ENCODE measurements at places on chromosomes 11 and 22.

- DNase-seq: no peak
Measured at GRCh38 chr22:45468872-45469271, 33.8 kb upstream of the FBLN1 start.

- no peak for DNase-seq
Measured at GRCh38 chr22:20574920-20575353, 67.5 kb downstream of the MED15 start.

- no peak for DNase-seq
Measured at GRCh38 chr22:43897751-43898261, 6.0 kb upstream of the PNPLA5 start.

- no peak for DNase-seq
Measured at GRCh38 chr11:107682572-107682971, 29.3 kb downstream of the SLN start.

- DNase-seq: no peak
Measured at GRCh38 chr11:15937601-15938120, 418.7 kb downstream of the SOX6 start.

DNA sequence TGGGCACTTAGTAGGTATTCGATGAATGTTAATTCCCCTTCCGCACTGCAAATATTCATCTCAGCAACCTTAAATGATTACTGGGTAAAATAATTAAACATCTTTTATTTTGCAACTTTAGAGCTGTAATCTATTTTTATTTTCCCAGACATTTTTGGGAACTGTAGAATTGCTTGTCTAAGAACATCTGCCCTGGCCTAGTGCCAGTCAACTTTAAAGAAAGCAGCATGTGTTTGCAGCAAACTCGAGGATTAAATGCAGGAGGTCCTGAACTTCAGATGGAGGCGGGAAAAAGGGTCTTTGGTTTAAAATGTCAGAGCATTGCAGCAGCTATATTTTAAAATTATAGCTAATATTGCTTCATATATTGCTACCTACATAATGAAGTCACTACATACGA lies 190.0 kb downstream of the PGR start:
- DNase-seq: no peak

- no peak for DNase-seq
Measured at GRCh38 chr11:16001899-16002426, 354.4 kb downstream of the SOX6 start.

DNA sequence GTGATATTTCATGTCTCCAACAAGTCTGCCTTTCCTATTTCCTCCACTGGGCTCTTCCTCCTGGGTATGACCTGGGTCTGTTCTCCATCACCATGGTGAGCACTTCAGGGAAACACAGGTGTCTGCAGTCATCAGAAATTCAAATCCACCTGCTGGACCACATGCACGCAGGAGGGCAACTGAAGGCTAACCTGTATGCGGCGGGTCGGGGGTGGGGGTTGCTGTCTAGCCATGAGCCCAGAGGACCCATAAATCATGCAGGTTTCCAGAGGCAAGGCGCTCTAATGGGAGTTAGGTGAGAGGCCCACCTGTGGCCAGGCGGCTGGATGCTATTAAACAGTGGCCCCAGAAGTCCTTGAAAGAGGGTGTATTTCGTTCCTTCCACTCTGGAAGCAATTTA lies 11.1 kb upstream of the PAMR1 start:
- DNase-seq: no peak

- DNase-seq: no peak
Measured at GRCh38 chr11:2652333-2653197, 47.2 kb downstream of the KCNQ1OT1 start.

DNA sequence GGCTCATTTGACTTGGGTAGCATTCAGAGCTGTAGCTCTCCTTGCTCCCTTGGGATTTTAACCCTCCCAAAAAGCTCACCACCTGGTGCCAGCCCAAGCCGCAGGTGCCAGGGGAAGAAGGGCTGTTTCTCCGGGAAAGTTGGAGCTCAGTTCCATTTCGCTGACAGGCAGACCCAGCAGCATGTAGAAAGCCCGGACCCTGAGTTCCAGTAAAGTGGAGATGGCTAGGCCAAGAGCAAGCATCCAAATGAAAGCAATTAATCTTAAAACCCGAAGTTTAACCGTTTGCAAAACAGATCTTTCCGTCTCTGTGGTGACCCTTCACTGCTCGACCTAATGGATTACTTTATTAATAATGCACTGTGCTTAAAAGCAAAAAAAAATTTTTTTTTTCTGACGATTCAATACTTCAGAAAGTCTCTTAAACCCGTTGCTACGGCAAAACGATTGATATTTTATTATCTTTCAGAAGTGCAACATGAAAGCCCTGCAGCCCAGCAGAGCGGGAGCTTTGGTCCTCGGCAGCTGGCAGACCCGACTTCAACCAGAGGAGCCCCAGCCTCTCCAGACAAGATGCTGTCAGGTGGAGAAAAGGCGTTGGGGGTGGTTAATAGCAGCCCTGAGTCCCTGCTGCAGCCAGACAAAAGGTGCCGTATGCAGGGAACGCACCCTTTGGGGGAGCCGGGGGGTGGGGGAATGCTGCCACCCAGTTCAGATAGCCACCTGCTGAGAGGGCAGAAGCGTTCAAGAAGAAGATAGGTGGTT lies 3.3 kb downstream of the LMO1 start:
- DNase-seq: no peak

DNA sequence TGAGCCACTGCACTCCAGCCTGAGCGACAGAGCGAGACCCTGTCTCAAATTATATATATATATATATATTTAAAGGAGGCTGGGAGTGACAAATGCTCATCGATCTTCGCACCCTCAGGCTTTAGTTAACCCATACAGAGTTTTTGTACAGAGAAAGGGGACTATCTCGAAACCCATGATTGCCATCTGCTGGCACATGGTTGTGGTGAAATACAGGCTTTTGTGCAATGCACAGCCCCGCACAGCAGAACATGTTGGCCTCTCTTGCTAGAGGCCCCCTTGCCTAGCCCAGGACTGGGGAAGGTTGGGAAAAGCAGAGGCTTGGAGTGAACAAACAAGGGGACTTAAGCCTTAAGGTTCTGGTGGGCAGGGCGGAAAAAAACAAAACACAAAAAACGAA lies 3.6 kb downstream of the MYBPC3 start:
- no peak for DNase-seq

DNA sequence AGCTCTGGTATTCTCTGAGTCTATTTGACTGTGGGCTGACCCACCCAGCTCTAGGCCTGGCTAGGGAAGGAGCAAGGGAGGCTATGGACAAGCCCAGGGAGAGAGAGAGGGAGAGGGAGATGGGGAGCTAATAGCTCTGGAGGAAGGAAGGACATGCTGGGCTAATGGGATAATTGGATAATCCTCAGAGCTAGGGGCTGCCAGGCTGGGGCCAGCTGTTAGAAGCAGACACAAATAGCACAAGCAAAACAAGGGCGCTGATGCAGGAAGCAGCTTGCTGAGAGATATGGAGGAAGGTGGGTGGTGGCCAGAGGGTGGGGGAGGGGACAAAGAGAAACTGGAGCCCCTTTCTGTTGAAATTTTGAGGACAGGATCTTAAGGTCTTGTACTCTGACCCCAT lies 23.2 kb downstream of the ADORA2A start:
- DNase-seq: no peak

- DNase-seq: no peak
Measured at GRCh38 chr22:29031227-29032011, 30.2 kb downstream of the C22orf31 start.

- DNase-seq: no peak
Measured at GRCh38 chr11:76104285-76104684, 102.0 kb downstream of the WNT11 start.

- no peak for DNase-seq
Measured at GRCh38 chr22:17217179-17217578, 2.1 kb downstream of the ADA2 start.

DNA sequence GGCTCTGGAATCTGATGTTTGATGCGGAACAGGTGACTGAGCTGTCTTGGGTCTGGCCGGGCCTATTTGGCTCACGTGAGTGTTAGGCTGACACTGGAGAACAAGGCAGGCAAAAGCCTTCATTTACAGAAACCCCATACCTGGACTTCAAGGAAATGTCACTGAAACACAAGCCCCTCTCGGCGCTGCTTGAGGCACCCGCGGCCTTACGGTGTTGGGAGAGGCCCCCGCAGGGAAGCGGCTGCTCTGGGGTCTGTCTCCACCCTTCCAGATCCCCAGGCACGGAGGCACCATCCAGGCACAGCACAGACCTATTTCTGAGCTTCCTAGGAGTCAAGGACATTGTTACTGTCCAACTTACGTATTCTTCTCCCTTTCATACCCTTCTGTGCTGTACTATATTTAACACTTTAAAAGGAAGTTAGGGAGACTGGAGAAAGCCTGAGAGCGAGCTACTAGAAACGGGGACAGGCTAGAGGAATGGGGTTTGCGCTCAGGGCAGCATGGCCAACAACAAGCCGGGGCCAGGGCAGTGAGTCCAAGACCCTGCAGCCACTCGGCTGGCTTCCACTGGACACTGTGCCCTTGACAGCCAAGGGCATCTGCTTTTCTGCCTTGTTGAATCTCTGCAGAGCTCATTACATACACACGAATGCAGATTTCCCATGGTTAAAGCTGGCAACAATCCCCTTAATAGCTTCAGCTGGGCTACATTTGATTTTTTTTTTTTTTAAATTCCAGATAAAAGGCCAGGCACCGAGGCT lies 23.8 kb downstream of the DRD4 start:
- no peak for DNase-seq

- no peak for DNase-seq
Measured at GRCh38 chr11:119807841-119808240, 78.8 kb upstream of the NECTIN1 start.

DNA sequence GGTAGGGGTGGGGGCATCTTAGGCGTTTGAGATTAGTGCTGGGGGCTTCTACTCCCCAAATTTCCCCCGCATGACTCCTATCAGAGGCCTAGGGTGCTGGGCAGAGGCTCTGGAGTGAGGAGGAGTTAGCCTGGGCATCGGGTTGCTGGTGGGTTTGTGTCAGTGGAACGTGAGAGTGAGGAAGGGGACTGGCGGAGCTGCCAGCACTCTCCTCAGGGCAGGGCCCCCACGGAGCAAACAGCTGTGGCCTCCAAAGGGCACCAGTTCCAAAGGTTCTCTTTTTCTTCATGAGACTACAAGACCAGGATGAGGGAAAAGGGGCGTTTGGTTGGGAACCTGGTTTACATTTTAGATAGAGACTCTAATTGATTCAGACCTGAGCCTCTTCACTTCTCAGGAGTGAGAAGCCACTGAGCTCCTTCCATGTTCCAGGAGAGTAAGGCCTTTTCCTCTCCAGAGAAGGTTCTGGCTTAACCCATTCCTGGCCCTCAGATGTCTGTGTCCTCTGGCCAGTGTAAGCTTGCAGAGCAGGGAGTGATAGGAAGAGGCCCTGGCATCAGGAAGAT lies 35.6 kb upstream of the CDON start:
- no peak for DNase-seq

- DNase-seq: no peak
Measured at GRCh38 chr11:64870176-64870892, 8.1 kb downstream of the EHD1 start.

DNA sequence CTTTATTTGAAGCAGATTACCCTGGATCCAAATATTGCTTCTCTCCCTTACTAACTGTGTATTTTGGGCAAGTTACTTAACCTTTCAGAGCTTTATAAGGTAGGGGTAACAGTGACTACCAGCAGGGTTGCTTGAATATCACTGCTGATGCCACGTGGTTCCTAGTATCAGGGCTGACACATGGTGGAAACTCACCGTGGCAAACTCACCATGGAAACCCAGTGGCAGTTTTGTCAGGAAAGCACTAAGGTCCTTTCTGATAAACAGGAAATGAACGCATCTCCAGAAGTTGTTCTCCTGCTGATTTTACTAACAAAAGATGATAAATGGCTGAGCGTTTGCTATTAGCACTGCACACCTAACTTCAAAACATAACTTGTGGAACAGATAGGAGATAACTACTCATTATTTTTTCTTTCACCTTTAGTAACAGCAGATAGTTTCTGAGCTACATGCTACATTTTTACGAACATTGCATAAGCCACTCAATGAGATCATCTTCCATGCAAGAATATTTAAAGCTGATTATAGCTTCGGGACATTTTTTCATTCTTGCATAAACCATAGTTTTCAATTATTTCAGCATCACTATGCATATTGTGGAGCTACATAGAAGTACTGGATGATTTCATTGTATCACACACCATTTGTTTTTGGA lies 59.7 kb upstream of the RAG2 start:
- no peak for DNase-seq

- DNase-seq: no peak
Measured at GRCh38 chr11:35918716-35919115, 25.1 kb upstream of the LDLRAD3 start.

DNA sequence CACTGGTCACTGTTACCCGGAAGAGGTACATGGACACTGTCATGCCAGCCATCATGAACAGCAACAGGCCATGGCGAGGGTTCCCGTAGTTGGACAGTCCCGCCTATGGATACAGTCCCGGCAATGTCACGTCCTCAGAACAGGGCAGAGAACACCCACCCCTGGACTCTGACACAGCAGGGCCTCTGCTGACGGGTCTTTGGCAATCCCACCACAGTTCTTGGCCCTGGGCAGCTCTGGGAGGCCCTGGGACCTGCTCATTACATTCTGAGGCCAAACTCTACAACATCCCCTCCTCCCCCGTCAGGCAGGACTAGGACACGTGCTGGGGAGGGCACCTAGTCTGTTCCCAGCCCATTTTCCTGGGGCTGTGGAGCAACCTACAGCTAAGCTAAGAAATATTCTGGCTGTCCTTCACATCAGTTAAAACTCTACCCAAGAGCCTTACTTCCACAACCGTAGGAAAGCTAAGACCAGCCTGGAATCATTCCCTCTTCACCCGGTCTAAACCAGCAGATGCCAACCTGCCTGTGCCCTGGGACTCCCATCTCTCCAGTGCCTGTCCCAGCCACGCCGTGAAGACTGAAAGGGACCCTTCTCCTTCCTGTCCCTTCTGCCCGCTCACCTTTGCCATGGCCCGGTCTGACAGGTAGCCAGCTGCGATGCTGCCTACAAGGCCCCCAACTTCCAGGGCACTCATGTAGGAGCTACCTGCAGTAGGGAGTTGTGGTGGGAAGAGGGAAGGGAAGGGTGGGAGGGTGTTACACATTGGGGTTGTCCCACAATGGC lies 4.5 kb downstream of the SLC37A4 start:
- no peak for DNase-seq

GRCh38 chr11:93370260-93370659 lies 39.7 kb downstream of the DEUP1 start:
- no peak for DNase-seq

GRCh38 chr22:46234969-46235368 lies 15.1 kb downstream of the CDPF1 start:
- DNase-seq: no peak

DNA sequence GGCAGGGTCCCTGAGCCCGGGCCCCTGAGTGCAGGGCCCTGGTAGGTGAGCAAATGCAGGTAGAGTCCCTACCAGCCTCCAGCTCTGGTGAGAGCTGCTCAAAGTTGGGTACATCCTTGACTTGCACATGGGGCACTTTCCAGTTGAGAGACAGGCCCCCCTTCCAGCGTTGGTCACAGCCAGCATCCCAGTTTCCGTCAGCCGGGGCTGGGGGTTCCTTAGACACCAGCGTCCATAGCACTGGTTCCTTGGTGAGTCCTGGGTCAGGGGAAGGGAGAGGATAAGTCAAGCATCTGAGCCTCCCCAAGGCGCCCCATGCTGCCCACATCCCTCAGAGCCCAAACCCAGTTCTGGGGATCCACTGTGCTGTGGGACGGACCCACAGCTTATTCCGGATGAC lies 5.6 kb downstream of the PNPLA5 start:
- peak; percentile 24 for DNase-seq

Measured in posterior cingulate gyrus (tissue), 11 donors.